Subcutaneous adipose tissue (tissue), 4 donors: ENCODE measurements at places on chromosomes 5 and 9. TPM values are rescaled to one million over a fixed set of nuclear protein-coding genes. Genes with fewer than 3 reads are reported as not detected.

Gene RNF38
- 34.5 TPM for total RNA-seq

Gene CORO2A
- 10.4 TPM for total RNA-seq

Gene ITK
- 5.4 TPM for total RNA-seq

Gene NMUR2
- not detected for total RNA-seq

Gene TMEM8B
- total RNA-seq = 4.1 TPM

Gene ESM1
- not detected for total RNA-seq

Gene TMEFF1
- 0.22 TPM for total RNA-seq

Gene C5orf52
- not detected for total RNA-seq

Gene ENHO
- total RNA-seq = 1.5 TPM

Gene DRD1
- total RNA-seq = not detected

Gene SNCAIP
- total RNA-seq = 7.0 TPM

Gene MXD3
- total RNA-seq = 5.5 TPM

Gene FGF10
- total RNA-seq = 11.6 TPM

Gene SUSD3
- total RNA-seq = 1.1 TPM

Gene SPZ1
- not detected for total RNA-seq

Gene ROPN1L
- 1.1 TPM for total RNA-seq

Gene IL6ST
- total RNA-seq = 550 TPM

Gene ISOC1
- total RNA-seq = 43.0 TPM
